ENCODE measurements at places on chromosomes 12 and 14.
A peak's percentile ranks its signal among the peaks of the same experiment; 100 is the strongest.

- DNase-seq: no peak
These were observed 1251.0 kb upstream of the USP15 start for GRCh38 chr12:61009192-61009591.

- no peak for DNase-seq
These were observed 521 bp upstream of the PCED1B start for GRCh38 chr12:47078733-47079467.

DNA sequence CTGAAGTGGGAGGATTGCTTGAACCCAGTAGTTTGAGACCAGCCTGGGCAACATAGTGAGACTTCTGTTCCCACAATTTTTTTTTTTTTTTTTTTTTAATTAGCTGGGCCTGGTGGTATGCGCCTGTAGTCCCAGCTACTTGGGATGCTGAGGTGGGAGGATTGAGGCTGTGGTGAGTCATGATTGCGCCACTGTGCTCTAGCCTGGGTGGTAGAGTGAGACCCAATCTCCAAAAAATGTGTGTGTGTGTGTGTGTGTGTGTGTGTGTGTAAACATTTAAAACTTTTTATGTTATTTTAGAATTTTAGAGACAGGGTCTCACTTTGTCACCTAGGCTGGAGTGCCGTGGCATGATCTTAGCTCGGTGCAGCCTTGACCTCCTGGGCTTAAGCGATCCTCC, 6.8 kb downstream of the PPP1R36 start:
- DNase-seq: no peak

- DNase-seq: no peak
These were observed 411.4 kb upstream of the LMO3 start for GRCh38 chr12:17017402-17017801.

DNA sequence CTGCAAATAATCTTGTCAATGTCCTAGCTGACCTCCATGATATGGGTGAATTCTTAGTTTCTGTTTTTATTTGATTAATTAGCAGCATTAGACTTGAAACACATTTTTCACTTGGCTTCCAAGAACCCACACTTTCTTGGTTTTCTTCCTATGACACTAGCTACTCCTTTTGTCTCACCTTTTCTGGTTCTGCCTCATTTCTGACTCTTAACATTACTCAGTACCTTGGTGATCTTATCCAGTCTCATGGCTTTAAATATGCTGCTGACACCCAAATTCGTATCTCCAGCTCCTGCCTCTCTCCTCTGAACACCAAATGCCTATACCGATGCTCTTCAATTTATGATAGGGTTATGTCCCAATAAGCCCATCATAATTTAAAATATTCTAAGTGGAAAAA, 32.0 kb upstream of the SSTR1 start:
- no peak for DNase-seq

GRCh38 chr12:66065150-66065549, 65.4 kb downstream of the LLPH start:
- no peak for DNase-seq

DNA sequence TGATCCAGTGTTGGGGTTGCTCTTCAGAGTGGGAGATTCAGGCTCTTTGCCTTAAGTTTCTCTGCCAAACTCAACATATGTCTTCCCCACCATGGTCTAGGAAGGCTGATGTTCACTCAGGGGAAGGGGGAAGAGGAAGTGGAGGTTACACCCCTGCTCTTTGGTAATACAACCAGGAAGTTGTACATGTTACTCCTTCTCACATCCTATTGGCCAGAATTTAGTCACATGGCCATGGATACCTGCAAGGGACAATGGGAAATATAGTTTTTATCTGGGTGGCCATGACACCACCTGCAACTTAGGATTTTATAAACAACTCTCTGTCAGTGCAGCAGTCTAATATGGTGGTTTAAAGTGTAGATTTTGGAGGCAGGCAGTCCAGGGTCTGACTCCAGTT, 150.9 kb downstream of the TBX5 start:
- no peak for DNase-seq

GRCh38 chr12:2841056-2841650, 6.3 kb upstream of the NRIP2 start:
- no peak for DNase-seq

DNA sequence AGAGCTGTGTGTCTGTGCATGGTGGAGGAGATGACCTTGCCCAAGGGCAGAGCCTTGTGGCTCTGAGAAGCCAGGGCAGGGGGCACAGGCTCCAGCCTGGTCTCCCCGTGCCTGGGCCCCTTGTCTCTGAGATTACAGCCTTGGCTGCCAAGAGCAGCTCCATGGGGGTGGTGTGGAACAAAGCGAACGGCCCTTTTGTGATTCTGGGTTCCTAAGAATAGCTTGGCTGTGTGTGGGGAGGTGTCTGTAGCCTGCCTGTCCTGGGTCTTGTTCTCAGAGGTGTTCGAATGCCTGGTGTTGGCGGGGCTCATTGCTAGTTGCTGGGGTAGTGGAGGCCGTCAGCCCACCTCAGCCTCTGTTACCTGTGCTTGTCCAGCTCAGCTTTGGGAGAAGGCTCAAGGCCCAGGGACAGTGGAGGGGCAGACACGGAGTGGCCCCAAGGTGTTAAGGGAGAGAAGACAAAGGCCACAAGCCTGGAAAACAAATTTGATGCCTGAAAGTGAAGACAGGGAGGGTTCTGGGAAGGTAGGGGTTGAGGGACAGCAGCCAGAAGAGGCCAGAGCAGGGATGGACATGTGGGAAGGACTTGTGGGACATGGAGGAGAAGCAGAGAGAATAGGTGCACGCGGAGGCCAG, 7.4 kb upstream of the MYH7 start:
- no peak for DNase-seq

DNA sequence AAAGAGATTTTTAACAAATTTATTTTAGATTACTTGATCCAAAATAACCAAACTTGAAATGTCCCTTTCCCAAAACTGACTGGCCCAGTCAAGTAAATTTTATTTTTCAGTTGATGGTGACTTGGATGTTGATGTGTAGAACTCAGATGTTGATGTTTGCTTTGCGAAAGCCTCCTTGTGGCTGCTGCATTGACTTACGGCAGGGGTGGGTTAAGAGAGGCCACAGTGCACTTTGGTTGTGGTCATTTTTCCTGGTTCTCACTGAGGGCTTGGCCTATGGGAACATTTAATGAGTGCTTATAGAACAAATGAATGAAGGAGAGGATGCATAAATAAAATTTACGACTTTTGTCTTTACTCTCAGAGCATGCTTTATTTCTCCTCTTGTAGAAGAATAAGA, 52.6 kb downstream of the SLCO1B3 start:
- DNase-seq: no peak

- peak; percentile 13 for DNase-seq
These were observed 48.8 kb upstream of the KRR1 start for GRCh38 chr12:75560167-75560566.

DNA sequence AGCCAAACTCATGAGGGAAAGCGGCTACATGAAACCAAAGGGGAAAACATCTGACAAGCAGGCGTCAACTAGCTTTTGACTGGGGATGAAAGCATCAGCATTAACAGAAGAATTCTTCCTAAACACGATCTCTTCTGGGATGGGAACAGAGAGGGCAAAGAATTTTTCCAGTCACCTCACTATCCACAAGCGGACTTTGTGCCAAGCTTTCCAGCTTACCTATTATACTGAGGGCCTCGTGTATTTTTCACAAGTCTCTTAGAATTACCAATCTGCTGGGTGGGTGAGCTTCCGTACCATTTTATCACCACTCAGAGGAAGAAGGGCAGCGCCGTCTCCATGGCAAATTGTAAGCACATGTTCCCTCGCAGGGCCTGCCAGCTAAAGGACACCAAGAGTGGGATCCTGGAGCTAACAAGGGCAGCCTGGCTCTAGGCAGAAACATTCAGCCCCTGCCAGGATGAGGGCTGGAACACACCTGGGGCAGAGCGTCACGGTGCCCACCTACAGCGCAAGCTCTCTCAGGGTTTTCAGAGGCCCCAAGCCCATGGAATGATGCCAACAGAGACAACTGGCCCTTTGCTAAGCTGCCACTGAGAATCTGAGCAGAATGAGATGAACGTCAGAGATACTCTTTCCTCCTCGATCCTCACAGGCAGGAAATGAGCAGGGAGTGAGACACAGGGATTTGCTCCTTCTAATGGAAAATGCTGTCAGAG, 74.6 kb downstream of the CHGA start:
- peak; percentile 41 for DNase-seq

- no peak for DNase-seq
These were observed 788 bp downstream of the SFSWAP start for GRCh38 chr12:131711551-131712205.

DNA sequence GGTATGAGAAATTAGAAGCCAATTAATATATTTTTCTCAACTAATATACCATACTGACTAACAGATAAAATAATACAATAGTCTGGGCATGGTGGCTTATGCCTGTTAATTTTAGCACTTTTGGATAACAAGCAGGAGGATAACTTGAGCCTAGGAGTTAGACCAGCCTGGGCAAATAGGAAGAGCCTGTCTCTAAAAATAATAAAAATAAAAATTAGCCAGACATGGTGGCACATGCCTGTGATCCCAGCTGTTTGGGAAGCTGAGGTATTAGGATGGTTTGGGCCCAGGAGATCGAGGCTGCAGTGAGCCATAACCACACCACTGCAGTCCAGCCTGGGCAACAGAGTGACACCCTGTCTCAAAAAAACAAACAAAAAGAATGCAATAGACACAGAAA, 24.7 kb downstream of the KLHDC2 start:
- no peak for DNase-seq

DNA sequence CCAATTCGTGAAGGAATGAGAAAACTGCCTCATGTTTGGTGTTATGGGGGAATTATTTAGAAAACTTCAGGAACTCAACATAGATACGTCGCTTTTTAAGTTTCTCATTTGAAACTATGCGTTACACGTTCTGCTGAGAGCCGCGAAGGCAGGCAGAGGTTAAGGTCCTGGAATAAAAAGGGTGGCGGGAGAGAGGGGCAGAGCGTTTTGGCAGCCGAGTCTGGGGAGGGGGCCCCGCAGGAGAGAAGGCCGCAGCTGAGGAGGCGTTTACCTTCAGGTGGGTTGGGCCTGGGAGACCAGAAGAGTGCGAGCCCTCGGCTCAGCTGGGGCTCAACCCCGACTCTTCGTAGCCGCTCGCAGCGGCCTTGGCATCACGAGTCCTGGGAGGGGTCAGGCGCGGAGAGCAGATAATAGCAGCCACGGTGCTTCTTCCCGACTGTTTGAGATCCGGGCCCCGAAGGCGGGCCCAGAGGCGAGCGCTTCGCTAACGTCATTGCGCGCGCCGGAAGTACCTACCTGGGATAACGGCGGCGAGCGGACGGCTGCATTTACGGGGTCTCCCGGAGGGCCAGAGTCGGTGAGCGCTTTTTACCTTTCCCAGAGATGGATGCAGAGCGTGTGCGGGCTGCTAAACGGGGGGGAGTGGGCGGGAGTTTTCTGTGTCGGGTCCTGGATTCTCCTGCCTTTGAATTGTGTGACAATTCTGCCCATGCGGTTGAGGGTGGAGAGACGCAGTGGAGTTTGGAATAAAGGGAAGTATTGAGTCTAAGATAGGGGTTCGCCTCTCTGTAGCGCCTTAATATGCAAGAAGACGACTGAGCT, at the start of the genes PPHLN1 and ZCRB1:
Gene PPHLN1 (plus strand): TSS at position 515 of the 822 bp plus-strand sequence. CDS start 9,736 bp downstream, outside the sequence.
Gene ZCRB1 (minus strand): TSS at position 442 of the 822 bp plus-strand sequence. CDS start 1,992 bp downstream, outside the sequence.
- peak; percentile 66 for DNase-seq

- DNase-seq: peak; percentile 76
These were observed 10.6 kb upstream of the MAP4K5 start for GRCh38 chr14:50542941-50543418.

- no peak for DNase-seq
These were observed 1.2 kb downstream of the TESC start for GRCh38 chr12:117098024-117098360.

DNA sequence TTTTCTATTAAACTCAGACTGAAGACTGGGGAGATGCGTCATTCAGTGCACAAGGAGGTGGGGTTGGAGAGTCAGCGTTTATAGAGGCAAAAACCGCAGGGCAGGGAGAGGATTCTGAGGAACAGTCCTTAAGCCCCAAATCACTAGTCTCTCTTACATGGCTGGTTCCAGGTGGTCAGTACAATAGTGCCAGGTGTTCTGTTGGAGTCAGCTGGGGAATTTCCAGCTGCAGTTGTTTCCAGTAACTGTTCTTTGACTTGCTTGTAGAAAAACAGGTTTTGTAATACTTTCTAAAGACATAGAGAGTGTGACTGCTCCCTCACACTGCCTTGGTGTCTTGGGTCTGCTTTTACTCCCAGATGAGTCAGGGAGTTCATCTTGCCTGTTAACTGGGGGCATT, 192.2 kb downstream of the TMTC3 start:
- peak; percentile 22 for DNase-seq

- no peak for DNase-seq
These were observed 2.1 kb upstream of the PTPRQ start for GRCh38 chr12:80441921-80442320.

GRCh38 chr12:106867651-106868050, 88.1 kb upstream of the TMEM263 start:
- DNase-seq: no peak

GRCh38 chr12:131747276-131748177, 36.6 kb downstream of the SFSWAP start:
- DNase-seq: no peak

- DNase-seq: no peak
These were observed 8.9 kb upstream of the IFNG-AS1 start for GRCh38 chr12:67980391-67980790.

GRCh38 chr12:13211859-13212664, 15.5 kb downstream of the EMP1 start:
- DNase-seq: no peak

DNA sequence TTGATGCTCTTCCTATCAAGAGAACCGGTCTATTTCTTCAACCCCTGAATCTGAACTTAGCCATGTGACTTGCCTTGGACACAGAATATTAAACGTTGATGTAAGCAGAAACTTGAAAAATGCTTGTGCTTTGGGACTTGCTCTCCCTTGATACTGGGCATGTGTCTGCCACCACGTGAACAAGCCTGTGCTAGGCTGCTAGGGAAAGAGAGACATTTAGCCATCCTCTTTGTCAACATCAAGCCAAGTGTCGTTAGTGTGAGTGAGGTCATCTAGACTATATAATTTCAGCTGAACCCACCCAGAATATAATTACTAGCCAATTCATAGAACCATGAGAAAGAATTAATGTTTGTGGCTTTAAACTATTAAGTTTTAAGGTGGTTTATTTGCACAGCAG, 98.2 kb upstream of the TRHDE start:
- DNase-seq: no peak

DNA sequence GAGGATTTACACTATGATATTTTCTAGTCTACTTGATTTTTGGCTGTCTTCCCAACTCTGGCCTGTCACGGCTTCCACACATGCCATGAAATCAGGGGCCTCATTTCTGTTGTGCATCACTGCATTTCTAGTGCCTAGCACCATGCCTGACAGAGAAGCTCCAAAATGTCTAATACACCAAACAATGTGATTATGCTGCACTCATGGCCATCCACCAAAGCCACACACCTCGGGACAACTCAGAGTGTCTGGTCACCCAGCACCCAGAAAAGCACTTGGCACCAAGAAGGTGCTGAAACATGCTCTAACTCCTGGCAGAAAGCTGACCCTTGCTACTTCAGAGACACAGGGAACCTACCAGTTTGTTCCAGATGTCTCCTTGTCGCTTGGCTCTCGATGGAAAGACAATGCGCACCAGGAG, 11.3 kb downstream of the GCN1 start:
- DNase-seq: no peak

GRCh38 chr14:53596853-53597525, 359.6 kb downstream of the BMP4 start:
- no peak for DNase-seq

Measured in COR-L47 (cell line).